ENCODE measurements at places on chromosomes 1 and 21.

DNA sequence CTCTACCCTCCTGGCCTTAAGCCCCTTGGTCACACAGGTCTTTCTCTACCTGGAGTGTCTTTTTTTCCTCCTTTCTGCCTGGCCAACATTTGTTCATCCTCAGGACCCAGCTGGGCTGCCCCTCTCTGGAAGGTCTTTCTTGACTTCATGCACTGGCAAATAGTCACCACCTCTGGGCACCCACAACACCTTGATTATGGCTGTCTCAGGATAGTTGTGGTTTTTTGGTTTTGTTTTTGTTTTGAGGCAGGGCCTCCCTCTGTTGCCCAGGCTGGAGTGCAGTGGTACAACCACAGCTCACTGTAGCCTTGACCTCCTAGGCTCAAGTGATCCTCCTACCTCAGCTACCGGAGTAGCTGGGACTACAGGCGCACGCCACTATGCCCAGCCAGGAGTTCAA is 10.8 kb downstream of the RPS6KA1 start:
- no peak for DNase-seq

DNA sequence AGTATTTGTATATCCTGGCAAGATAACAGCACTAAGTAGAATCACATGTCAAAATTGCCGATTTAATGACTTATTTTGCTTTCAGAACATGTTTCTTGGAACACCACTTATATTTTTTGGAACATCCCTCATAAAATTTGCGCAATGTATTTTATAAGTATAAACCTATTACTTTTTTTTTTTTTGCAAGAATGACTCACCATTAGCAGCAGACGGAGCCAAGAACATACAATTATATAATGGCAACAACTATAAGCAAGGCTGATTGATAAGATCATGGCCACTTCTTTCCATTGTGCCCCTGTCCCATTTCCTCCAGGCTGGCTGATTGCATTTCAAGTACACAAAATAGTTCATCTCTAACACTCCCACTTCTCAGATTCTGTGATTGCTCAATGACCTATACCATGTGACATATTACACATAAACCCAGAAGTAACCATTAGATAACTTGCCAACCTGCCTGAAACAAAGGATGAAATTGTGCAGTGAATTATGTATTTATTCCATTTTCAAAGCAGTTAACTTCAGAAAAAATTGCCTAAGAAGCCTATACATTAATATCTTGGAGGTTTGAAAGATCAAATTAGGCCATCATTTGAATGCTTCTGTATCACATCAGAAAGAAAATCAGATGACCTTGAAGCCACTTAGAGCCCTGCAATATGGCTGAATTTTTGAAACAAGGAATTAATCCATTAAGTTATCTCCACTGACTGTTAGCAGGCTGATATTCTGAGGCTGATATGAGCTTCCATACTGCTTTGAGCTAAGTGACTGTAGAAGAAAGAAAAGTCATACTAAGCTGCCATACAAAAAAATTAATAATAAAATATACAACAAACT is 77.8 kb upstream of the PRMT6 start:
- DNase-seq, result no peak

DNA sequence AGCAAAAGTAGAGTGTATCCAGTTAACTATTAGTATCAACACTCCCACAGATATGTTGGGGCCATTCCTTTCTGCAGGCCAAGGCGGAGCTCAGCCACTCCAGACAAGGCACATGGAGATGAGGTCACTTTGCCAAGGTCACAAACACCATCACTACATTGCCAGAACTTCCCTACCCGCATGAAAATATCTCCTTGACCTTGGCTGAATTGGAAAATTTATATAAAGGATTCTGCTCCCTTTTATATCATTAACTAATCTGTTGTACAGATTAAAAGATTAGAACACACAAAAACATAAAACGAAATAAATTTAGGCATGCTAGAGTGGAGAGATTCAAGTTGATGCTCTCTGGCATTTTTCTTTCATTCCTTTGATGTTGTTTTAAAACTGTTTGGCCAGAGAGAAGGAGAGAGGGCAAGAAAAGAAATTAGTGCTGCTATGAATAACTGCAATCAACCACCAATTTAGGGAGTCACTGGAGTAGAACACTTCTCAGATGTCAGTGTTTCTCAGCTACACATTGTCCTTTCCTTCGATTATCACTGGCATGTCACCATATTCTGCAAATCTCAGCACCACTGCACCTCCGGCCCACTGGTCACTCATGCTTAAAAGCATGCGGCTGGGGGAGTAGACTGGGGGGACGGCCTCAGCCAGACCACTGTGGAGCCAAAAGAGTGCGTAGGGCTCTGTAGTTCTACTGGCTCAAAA is 78.7 kb upstream of the ATP1B1 start:
- peak; percentile 18 for DNase-seq

DNA sequence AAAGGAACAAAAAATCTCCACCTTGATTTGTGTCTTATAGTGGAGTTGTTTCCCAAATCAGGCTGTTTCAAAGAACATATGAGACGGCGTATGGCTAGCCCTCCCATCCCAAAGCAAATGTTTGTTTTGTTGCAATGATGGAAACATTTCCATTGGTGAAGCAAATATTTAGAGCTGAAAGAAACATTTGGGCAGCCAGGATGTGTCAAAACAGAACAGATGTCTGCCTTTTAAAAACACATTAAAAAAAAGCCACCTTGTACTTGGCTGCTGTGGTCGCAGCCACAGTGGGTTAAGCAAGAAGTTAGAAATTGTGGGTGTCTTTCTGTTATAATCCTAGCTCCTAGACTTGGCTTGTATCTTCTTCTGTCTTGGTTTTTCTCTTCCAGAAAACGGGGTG is 116.3 kb downstream of the PEX14 start:
- no peak for DNase-seq

- no peak for DNase-seq
Measured at GRCh38 chr1:95013950-95014574, 58.7 kb downstream of the ALG14 start.

DNA sequence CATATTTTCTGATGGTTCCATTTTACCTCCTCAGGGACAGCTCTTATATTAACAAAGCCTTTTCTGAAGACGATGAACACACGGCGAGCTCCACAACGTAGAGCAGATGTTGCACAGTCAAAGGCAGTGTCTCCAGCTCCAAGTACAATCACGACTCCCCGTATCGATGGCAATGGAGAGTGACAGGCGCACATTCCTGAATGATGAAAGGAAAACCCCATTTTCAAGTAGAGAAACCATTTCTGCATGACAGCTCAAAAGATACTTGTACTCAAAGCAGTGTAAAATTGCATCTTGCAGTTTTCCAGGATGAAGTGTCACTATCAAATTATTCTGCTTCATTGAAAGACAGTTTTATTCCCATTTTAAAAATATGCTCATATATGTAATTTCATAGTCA is 327.6 kb downstream of the DPYD start:
- DNase-seq, result no peak

DNA sequence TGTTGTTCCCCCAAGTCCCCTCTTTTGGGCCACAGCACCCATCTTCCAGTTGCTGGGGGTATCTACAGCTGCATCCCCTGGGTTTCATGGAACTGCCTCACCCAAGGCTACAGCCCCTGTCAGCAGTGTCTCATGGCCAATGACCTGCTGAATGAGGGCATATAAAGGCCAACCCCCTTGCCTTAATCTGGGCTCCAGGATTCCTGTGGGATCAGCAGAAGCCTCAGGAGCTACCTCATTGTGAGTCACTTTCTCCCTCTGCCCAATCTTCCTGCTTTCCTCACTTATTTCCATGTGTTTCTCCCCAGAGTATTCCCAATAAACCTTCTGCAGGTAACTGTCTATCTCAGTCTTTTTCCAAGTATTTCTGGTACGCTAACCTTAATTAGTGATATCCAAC is 37.3 kb upstream of the SYT14 start:
- no peak for DNase-seq

GRCh38 chr1:232984577-232985425 is 34.4 kb downstream of the NTPCR start:
- no peak for DNase-seq

GRCh38 chr1:185453496-185454192 is 136.6 kb upstream of the IVNS1ABP start:
- DNase-seq, result no peak

- DNase-seq, result no peak
Measured at GRCh38 chr21:45163413-45164123, 89.2 kb downstream of the ADARB1 start.

- DNase-seq, result no peak
Measured at GRCh38 chr1:212030936-212031528, 4.3 kb downstream of the INTS7 start.

- no peak for DNase-seq
Measured at GRCh38 chr1:64405833-64406232, 64.1 kb upstream of the CACHD1 start.

DNA sequence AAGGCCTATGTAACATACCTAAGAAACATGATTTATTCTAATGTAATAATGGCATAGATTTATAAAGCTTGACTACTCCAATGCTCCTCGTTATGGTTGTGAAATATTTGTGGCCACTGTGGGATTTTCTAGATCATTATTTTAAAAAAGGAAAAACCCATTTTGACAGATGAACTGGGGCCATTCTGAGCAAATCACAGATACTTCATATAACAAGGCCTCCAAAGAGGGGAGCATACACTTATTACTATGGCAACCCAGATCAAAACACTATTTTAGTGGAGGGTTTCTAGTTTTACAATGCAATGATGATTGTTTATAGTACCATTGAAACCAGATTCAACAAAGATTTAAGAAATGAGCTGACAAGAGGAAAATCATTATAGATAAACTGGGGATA is 346.6 kb downstream of the ZNF326 start:
- no peak for DNase-seq

GRCh38 chr1:75519651-75520427 is 91.1 kb downstream of the SLC44A5 start:
- no peak for DNase-seq

DNA sequence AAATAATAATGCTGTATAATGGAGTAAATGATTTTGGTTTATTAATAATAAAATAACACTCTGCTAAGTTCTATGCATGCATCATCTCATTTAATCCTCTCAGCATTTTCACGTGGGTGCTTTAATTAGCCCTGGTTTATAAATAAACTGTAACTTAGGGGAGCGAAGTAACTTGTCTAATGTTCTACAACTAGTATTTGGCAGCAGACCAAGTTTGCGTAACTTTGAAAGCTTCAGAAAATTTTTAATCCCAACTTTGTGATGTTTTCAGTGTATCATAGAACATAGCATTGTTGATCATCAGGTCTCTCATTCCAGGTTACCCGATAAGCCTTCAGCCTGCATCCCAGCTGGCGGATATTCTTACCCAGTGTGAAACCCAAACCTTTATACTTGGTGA is 322.4 kb upstream of the SGIP1 start:
- DNase-seq, result no peak

DNA sequence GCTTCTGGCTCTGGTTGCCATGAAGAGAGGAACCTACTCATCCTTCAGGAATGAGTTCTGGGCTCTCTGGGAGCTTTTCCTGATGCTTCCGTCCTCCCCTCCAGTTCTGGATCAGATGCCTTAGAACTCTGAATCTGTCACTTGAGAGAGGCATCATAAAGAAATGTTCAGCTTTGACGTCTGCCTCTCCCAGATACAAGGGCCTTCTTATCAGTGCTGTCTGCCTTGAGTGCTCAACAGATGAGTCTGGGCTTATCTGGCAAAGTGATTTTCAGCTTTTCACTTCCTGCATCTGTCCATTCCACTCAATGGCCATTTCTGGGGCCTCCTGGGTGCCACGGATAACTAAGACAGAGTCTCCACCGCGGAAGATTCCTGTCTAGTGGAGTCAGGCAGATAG is 12.3 kb upstream of the OTUD3 start:
- DNase-seq, result no peak

DNA sequence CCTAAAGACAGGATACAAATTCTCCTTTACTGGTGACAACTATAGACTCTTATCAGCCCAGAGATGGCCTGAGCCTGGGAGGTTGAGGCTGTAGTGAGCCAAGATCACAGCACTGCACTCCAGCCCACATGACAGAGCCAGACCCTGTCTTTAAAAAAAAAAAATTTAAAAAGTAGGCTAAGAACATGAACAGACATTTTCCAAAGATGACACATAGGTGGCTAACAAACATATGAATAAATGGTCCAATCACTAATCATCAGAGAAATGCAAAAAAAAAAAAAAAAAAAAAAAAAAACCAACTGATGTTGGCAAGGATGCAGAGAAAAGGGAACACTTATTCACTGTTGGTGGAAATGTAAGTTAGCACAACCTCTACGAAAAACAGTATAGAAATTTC is 65.0 kb downstream of the TOR3A start:
- DNase-seq, result no peak

- no peak for DNase-seq
Measured at GRCh38 chr21:35652196-35652595, 408.1 kb downstream of the SETD4 start.

- DNase-seq, result no peak
Measured at GRCh38 chr1:247557926-247558674, 9.2 kb downstream of the GCSAML start.

GRCh38 chr1:201708085-201708512 is 120.9 kb upstream of the IPO9 start:
- no peak for DNase-seq

GRCh38 chr1:170068923-170069322 is 5.6 kb downstream of the KIFAP3 start:
- no peak for DNase-seq

- no peak for DNase-seq
Measured at GRCh38 chr21:34557261-34557660, 45.3 kb upstream of the KCNE1 start.

DNA sequence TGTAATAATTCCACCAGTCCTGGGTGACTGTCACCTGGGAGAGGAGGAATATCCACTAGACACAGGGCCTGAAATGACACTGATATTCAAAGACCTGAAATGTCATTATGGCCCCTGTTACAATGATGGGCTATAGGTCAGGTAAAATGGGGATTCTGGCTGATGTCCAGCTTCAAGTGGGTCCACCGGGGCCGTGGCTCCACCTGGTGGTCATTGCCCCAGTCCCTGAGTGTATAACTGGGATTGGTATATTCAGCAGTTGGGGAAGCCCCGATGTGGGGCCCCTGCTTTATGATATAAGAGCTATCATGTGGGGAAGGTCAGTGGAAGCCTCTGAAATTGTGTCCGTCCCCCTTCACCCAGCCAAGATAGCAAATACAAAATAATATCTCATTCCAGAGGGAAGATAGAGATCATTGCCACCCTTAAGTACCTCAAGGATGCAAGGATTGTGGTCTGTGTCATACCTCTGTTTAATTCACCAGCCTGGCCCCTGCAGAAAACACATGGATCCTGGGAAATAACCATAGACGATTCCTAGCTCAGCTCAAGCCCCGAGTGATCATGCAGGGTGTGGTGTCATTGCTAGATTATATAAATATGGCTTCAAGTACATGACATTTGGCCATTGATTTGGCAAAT is 19.4 kb downstream of the PLEKHO1 start:
- peak; percentile 74 for DNase-seq

DNA sequence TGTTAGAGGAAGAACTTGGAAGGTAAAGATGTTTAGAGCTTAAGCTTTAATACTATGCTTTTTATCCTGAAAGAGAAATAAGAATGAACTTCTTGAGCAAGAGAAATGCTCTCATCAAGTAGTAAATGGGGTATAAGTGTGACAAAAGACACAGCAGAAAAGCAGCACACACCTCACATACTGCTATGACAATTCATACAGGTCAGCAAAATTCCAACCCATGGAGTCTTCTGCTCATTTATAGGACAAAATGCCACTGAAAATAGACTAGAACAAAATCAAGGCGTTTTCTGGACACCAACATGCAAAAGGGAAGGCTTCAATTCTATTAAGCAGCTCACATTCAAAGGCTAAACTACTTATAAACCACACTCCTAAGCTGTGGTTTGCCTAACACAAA is 61.2 kb downstream of the EYA3 start:
- no peak for DNase-seq

GRCh38 chr1:207304710-207305488 is 16.6 kb upstream of the CD55 start:
- no peak for DNase-seq
